NCI-H1930 (cell line): ENCODE measurements at places on chromosomes 1 and 21.

GRCh38 chr1:203996126-203996525, 76.8 kb upstream of the SOX13 start:
- peak; percentile 69 for DNase-seq

- DNase-seq, result no peak
These were observed 21.3 kb downstream of the PRDM15 start for GRCh38 chr21:41857771-41858300.

GRCh38 chr1:230621324-230622030, 20.8 kb upstream of the COG2 start:
- no peak for DNase-seq

DNA sequence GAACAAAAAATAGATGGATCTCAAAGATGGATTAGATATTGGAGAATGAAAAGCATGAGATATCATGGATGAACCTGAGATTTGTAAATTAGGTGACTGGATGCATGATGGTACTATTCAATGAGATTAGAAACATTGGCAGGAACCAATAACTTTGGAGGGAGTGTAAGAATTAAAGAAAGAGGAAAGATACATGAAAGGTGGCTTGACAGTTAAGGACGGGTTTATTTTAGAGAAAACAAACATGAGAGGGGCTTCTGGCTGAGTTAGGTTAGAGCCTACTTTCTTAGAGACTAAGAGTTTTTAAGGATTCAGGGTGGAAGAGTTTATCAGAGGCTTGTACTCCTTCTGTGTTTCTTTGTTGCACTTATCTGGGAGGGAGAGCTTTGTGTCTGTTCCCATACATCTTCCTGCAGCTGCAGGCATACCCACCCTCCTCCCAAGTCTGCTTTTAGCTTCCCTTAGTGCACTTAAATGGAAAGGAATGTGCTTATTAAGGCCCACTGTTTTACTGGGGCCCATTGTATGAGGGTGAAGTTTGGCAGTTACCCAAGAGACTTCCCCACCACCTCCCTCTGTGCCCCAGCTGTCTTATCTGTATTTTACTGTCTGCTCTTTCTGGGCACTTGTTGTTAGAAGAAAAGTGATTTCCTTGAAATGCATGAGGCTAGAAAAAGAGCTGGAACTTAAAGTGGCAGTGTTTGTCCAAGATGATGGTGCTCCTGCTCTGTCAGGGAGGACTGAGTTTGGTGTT, 26.1 kb upstream of the CR2 start:
- DNase-seq, result no peak

DNA sequence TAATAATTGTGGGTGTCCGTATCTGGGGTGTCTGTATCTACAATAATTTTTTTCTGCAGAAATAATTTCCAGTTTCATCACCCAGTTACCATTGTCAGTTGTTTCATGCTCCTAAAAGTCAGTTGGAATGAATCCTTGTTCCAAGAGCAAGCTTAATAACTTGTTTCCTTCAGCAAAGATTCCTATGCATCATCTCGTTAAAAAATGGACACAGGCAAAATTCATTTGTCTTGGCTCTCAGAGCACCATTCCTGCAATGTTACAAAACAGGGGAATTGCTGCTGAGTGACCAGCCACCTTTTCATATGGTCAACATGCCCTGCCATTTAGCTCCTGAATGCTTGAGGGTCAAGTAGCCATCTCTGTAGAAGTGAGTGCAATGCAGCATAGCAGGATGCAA, 393.4 kb downstream of the KCNT2 start:
- no peak for DNase-seq

DNA sequence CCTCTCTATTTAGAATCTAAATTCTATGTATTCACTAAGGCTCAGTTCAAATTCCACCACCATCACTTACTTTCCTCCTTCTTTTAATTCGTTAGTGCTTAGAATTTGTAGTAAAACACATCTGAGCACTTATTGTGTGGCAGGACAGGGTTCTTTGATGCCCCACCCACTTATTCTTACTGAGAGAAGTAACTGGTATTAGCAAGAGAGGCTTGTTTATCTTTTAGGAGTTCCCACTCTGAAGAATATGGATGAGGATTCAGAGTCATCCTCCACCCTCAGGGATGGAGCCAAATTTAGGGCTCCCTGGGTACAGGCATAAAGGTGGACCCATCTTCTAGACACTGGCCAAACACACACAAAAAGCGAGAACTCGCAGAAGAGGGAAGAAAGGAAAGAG, 11.5 kb upstream of the TAF1A start:
- no peak for DNase-seq

- no peak for DNase-seq
These were observed 2.8 kb upstream of the ABCG1 start for GRCh38 chr21:42215942-42216725.

- no peak for DNase-seq
These were observed 19.7 kb upstream of the SMIM12 start for GRCh38 chr1:34879230-34879629.

- DNase-seq, result no peak
These were observed 177.7 kb upstream of the EDN2 start for GRCh38 chr1:41662061-41662764.

GRCh38 chr1:224539971-224540370, 76.1 kb upstream of the CNIH3 start:
- DNase-seq, result no peak

DNA sequence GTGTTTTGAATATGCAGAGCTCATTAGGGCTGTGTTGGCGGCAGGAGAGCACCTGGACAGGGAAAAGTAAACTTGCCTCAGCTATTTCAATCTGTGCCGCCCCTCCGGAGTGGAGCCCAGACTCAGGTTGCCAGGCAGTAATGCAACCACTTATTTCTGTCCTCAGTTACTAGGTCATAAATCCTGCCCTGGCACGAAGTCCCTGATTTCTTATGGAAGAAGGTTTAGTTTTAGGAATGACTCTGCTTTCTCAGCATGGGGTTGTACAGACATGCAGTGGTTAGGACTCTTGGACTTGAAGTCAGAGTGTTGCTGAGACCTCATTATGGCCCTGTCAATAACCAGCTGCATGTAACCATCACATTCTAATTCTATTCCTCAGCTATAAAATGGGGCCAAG, 98.3 kb upstream of the FGGY start:
- DNase-seq, result no peak

DNA sequence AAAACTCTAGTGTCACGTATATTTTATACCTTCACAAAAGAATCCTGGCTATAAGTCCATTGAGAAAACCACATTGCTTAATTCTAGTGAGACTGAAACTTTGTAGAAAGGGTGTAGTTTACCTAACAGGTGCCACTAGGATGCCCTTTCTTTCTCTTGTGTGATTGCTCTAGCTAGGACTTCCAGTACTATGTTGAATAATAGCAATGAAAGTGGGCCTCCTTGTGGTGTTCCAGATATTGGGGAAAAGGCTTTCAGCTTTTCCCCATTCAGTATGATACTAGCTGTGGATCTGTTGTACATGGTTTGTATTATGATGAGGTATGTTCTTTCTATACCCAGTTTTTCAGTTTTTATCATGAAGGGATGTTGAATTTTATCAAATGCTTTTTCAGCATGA, 39.7 kb upstream of the CHODL start:
- no peak for DNase-seq

DNA sequence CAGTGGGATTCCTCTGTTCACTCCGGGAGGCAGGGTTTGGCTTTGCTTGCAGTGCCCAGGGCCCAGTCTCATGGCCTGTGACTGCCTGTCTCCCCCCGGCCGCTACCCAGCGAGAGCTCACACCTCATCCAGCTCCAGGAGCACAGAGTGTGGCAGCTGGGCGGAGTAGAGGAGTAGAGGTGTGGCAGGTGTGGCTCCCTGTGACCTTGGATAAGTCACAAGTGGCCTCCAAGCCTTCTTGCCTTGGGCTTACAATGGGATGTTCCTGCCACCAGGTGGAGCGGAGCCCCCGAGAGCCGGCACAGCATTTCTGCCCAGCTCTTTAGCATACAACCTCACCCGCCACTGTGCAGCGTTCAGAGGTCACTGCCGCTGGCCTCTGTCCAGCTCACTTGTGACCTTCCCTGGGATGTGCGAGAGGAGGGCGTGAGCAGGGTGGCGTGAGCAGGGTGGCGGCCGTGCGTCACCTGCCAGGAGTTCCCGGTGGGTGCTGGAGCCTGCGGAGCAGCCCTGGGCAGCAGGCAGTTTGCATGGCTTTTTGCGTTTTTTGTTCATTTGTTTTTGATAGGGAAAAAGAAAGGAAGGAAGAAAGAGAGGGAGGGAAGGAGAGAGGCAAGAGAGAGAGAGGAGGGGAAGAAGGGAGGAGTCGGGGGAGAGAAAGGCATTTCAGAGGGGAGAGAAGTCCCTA, 42.4 kb downstream of the CRYAA start:
- DNase-seq, result no peak

DNA sequence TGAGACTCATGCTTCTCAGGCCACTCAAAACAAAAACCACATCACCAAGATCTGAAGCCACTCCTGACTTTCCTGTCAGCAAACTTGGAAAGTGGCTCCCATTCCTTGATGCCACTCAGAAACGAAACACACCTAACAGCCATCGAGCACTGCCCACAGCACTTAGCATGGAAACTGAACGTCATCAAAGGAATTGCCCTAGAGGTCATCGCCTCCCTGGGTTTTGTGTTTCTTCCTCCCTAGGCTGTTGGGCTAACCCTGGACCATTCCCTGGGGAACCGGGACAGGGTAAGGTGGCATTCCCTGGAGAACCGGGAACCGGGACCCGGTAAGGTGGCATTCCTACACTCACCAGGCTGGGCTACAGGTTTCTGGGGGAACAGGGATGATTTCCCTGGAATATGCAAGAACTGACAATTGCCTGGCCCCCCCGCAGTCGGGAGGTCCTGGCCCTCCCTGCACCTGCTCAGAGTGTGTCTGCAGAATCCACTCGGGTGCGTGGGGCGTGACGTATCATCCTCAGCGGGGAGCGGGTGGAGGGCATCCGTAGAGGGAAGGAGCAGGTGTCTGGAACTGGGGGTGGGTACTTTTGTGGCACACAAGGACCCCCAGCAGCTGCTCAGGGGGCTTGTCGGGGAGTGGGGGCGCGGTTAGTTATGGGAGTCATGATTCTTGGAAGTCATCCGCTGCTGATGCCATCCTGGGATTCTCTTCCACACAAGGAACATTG, 30.3 kb downstream of the SLC45A1 start:
- no peak for DNase-seq

DNA sequence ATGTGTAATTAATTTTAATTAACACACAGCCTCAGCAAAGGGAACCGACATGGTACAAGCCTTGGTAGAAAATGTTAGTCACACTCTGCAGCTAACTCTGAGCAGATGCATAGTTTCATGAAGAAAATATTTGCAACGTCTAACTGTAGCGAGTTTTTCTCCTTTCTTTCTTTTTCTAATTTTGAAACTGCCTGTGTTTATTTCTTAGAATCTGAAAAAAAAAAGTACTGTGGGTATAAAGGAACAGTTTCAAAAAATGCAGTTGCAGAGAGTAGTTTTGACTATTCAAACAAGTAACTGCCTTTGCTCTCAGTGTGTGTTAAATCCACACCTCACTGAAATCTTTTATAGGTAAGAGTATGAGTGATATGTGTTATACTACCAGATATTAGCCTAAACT, 149.9 kb upstream of the C1orf105 start:
- DNase-seq, result no peak

GRCh38 chr1:60228041-60228491, 154.5 kb upstream of the C1orf87 start:
- no peak for DNase-seq

DNA sequence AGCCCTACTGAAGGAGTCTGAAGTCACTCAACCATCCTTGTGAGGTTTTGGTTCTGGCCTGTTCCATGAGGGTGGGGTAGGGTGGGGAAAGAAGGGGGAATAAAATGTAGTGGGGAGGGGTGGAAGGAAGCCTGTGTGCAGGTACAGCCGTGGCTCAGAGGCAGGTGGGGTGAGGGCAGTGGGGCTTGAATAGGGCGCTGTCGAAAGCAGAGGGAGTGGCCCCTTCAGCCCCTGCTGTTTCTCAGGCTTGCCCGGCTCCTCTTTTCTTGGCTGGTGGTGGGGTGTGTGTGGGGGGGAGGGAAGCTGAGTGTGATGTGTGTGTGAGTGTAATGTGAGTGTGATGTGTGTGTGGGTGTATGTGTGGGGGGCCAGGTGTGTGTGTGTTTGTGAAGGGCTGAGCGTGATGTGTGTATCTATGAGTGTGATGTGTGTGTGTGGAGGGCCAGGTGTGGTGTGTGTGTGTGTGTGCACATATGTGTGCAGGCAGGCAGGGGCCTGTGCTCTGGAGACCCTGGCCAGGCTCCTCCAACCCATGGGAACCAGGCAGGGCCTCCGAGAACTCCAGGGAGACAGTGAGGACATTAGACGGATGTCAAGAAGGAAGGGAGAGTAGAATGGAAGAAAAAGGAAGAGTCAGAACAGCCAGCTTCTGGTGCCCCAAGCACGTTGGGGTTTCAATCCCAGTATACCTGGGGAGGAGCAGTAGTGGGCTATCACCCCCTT, 9.0 kb downstream of the SOX13 start:
- DNase-seq, result no peak

- DNase-seq, result no peak
These were observed 53.2 kb downstream of the CHML start for GRCh38 chr1:241586905-241587512.

- no peak for DNase-seq
These were observed 17.8 kb upstream of the JAK1 start for GRCh38 chr1:64984106-64984505.

- no peak for DNase-seq
These were observed 1.8 kb downstream of the SUMO3 start for GRCh38 chr21:44815852-44816628.

GRCh38 chr1:175508320-175509110, 234.9 kb downstream of the TNR start:
- no peak for DNase-seq

GRCh38 chr21:38790961-38791360, 14.8 kb upstream of the ETS2 start:
- DNase-seq, result no peak

DNA sequence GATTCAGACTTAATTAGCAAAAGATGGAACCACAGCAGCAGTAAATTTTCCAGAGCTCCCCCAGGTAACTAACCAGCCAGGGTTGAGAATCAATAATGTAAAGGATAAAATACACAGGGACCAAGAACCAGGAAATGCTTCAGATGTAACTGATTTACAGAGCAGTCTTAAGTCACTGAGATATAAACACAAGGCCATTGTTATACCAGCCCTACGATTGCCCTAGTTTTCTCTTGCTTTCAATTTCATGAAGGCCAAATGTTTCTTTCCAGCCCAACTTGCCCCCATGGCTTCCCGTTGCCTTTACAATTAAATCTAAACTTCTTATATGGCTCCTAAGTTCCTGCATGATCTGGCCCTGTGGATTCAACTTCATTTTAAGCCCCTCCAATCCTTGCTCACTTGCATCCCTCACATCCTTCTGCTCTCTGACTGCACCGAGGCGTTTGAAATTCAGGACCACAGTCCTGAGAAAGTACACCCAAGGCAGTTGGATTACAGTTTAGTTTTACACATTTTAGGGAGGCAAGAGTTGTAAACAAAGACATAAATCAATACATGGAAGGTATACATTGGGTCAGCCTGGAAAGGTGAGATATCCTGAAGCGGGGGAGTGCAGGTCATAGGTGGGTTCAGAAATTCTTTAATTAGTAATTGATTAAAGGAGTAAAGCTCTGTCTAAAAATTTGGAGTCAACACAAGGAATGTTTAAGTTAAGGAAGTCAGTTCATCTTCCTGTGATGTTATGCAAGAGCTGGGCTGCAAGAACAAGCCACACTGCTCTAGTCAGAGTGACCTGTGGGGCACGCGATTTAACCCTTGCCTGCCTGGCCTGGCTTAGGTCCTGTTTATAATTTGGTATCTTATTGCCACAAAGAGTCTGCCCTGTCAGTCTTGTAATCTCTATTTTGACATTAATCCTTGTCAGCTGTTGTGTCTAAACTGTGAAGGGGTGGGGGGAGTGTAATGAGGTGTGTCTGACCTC, 69.9 kb upstream of the COG2 start:
- no peak for DNase-seq
